ENCODE measurements at places on chromosomes 12 and 14.

GRCh38 chr12:9132008-9132535 lies 16.4 kb upstream of the A2M start:
- no peak for DNase-seq

GRCh38 chr14:93184391-93185348 lies at the start of the genes LYSET and MOAP1:
Gene LYSET, plus strand, starts transcription at chr14:93185317. Its CDS starts 89 bp downstream, at chr14:93185406.
Gene MOAP1, minus strand, starts transcription at chr14:93184897. Its CDS starts 655 bp downstream, at chr14:93184242.
- DNase-seq: peak; percentile 92

DNA sequence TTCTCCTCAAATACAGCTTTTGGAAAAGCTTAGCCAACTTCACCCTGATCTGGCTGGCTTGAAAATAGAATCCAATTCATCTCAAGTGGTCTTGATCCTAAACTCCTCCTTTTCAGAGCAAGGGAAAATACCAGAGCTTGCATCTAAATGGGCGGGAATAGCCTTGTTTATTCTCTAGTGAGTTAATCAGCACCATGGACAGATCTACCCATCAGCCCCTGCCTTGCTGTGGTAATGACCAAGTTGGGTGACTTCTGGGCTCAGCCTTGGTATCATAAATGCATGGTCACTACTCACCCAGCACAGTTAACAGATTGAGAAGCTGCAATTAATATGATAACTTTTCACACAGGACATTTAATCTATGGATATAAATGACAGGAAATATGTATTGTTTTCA lies 196.6 kb downstream of the GLT1D1 start:
- no peak for DNase-seq

DNA sequence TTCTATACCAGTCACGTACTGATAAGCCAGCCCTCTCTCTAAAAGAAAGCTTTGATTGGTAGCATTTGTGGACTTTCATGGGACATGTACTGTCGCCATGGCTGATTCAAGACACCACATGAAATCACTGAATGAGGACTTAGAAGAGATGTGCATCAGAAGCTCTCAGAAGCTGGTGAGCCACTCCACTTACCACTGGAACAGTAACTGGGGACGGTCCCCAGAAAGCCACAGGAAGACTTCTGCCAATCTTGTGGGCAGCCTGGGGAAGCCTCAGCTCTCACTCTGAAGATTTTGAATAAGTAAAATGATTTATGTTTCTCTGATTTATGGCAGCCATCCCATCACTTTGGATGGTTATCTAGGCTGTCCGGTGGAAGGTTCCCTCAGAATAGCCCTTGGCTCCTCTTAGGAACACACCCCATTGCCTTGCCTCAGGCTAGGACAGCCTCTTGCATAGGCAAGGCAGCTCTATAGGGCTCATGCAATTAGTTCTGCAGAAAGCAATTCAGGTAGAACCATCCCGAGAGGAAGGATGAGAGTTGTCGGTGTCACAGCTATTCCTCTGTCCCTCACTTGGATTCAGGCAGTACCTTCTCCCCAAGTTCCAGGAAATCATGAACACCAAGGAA lies 9.8 kb downstream of the DHRS1 start:
- peak; percentile 72 for DNase-seq

DNA sequence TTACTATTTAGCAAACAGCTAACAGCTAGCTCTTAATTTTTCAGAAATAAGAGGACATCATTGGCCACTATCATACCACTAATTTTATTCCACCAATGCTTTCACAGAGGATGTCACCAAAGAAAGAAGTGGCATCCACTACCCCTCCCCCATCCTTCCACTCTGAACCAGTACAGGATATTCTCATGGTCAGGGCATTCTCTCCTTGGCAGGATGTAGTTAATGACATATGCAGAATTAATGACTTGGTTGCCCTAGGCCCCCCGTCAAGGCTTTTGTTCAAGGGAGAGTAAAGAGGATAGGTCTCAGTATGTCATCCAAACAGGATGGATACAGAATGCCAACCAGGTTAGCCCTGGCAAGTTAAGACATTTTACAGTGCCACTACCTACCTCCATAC lies 18.9 kb upstream of the NUP107 start:
- no peak for DNase-seq

DNA sequence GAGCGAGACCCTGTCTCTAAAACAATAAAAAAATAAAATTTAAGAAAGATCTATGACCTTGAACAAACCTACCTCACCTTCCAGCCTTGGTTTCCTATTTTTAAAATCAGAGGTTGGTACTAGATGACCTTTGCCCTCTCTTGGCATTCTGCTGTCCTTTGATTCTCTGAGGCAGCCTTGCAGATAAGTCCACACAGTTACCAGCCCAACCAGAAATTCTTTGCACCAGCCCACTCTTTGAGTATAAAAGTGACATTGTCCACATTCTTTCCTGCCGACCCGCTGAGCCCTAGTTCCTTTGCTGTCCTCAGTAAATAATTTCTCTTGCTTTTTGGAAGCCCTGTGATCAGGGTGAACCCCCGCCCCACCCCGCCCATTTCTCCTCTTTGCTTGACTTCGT lies 150.4 kb downstream of the PHETA1 start:
- DNase-seq: no peak

GRCh38 chr12:127381043-127381668 lies 885.8 kb upstream of the TMEM132C start:
- no peak for DNase-seq

DNA sequence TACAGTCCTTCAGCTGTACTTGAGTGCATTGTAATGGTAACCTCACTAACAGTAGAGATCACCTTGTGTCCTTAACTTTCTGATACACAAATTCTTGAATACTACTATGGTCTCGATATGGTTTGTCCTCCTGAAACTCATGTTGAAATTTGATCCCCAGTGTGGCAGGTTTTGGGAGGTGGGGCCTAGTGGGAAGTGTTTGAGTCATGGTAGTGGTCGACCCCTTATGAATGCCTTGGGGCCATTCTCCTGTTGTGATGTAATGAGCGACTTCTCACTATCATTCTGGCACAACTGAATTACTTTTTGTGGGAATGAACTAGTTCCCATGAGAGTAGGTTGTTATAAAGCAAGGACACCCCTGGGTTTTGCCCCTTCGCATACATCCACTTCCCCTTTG lies 52.3 kb downstream of the IPO8 start:
- DNase-seq: no peak

DNA sequence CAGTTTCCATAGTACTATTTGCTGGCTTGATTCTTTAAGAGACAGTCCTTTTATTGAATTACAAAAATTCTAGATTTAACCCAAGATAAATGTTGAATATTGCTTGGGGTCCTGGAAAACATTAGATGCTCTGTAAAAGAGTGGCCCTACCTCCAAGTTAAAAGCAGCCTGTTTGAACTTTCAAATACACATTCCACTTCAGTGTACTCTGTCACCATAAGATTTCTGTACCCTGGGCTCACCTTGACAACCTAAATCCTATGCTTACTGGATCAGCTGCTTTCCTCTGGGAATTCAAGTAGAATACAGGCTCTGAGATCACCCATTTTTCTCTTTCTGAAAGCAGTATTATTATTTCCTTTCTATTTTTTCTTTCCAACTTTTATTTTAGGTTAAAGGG lies 107.7 kb upstream of the DCN start:
- no peak for DNase-seq

- no peak for DNase-seq
Observed at GRCh38 chr12:26188127-26188526, 7.2 kb upstream of the SSPN start.

GRCh38 chr12:132446633-132447326 lies 43.2 kb upstream of the FBRSL1 start:
- DNase-seq: no peak

- DNase-seq: no peak
Observed at GRCh38 chr14:82587226-82587625, 1053.6 kb upstream of the SEL1L start.

DNA sequence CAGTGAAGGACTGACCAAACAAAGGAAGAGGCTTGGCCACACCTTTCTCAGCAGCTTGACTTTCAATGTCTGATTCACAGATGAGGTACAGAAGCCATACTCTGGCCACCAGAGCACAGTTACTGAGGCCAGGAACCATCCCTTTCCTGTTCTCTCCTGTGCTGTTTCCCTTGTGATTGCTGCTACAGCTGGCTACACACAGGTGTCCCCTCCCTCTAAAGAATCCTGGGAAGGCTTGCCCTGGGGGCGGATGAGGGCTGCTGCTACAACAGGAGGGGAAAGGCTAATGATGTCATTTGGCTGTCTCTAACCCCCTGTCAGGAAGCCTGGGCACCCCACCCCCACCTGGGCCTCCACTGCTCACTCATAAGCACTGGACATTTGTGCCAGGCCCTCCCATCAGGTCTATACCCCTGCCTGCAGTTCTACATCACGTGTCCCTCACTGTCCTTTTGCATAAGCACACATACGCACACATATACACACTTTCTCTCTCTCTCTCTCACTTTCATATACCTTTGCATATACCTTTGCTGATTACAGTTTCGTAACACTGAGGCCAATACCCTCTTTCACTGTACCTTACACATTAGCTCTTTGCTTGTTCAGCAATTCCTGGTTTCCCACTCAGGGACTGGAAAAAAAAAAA lies 41.4 kb downstream of the PRPF40B start:
- DNase-seq: no peak

GRCh38 chr12:66072135-66072534 lies 58.4 kb downstream of the LLPH start:
- DNase-seq: no peak

- DNase-seq: no peak
Observed at GRCh38 chr12:25320123-25321006, 69.6 kb upstream of the KRAS start.

DNA sequence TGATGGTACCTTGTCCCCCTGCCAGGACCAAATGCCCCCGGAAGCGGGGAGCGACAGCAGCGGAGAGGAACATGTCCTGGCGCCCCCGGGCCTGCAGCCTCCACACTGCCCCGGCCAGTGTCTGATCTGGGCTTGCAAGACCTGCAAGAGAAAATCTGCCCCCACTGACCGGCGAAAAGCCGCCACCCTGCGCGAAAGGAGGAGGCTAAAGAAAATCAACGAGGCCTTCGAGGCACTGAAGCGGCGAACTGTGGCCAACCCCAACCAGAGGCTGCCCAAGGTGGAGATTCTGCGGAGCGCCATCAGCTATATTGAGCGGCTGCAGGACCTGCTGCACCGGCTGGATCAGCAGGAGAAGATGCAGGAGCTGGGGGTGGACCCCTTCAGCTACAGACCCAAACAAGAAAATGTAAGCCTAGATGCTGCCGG lies 410 bp downstream of the MYF6 start:
- DNase-seq: no peak

GRCh38 chr14:47365233-47365632 lies 310.2 kb downstream of the MDGA2 start:
- DNase-seq: no peak

DNA sequence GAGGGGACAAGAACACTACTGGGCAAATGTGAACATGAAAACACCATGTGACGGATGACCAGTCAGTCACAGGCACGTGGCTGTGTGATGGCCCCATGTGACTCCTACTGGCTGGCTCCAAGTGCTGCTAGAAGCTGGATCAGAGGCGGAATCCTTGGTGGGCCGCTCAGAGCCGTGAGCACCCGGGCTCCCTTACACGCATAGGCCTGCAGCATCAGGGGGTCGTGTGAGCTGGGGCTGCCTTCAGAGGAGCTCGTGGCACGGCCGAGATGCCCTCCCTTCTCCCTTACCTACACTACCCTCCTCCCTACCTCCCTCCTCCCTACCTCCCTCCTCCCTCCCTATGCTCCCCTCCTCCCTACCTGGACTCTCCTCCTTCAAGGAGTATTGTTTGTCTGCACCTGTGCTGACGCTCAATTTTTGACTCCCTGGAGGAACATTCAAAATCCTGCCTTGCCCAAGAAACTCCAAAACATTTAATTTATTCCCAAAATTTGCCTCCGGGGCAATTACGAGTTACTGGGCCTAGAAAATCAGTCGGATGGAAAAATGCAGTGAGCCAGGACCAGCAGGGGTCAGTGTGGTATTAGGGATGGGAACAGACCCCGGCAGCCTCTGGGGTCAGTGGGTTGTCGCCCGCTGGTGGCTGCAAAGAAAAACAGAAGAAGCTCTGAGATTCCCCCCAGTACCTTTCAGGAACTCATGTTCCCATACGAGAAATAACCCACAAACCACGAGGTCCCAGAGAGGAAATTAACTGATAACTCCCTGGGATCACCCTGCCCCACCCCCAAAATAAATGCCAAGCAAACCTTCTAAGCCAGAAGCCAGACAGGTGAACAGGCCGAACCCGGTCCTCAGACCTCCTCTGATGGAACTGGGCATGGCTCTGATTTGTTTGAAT lies 61.3 kb downstream of the C14orf132 start:
- peak; percentile 56 for DNase-seq

- DNase-seq: no peak
Observed at GRCh38 chr12:68856510-68856909, 48.5 kb downstream of the MDM2 start.

DNA sequence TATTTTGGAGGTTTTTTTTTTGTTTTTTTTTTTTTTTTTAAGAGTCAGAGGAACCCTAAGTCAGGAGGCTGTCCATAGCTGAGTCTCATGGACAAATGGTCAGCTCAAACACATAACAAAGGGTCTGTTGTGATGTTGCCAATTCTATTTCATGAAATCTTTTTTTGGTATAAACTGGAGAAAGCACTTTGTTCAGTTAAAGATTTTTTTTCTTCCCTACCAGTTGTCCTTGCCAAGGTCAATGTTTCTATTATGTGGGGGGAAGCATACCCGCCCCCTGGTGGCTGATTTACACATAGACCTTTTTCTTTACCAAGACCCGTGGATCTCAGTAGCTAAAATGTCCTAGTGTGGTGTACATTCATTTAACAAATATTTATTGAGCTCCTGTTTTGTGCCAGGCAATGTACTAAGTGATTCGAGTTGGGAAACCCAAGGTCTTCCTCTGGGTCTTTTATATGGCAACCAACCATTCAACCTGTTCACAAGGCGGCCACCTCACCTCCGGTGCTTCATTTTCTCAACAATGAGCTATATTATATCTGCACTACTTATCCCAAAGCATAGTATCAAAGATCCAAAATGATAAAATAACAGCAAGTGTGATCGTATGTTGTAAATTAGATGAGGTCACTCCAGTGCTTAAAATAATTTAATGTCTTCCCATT lies 214.5 kb downstream of the PAH start:
- DNase-seq: no peak

GRCh38 chr12:71601546-71601945 lies 62.1 kb downstream of the ZFC3H1 start:
- DNase-seq: no peak

DNA sequence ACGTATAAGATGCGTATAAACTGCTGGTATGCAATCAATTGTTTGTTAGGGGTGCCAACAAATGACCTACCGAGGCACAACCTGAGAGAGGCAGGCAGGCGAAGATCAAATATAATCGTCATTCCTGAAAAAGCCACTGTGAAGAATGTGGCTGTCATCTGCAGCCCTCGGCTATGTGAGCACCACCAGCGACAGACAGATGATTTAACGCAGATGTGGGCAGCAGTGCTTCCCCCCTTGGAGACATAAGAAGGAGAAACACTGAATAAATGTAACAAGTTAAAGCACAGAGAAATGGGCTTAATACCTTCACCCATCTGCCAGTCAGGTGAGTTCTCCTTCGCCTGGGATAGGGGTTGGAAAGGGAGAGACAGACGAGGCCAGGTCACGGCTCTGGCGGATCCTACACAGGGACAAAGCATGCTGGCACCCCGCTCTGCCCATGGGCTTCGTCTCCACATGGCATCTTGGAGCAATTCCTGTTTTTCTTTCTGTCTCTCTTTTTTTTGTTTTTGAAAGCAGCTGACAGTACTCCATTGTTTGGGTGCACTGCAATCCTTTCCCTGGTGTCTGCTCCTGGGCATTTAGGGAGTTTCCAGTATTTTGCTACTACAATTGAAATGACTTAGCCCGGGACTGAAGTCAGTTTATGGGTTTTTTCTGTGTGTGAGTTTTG lies 28.1 kb downstream of the TNFAIP2 start:
- no peak for DNase-seq

- DNase-seq: peak; percentile 51
Observed at GRCh38 chr12:102958073-102958829, 777 bp downstream of the ASCL1 start.
